Peyer's patch (tissue), 4 donors: ENCODE measurements at places on chromosomes 16 and 17.
A peak's percentile ranks its signal among the peaks of the same experiment; 100 is the strongest.

GRCh38 chr17:35129973-35130351 lies 8.5 kb downstream of the FNDC8 start:
- no peak for DNase-seq

DNA sequence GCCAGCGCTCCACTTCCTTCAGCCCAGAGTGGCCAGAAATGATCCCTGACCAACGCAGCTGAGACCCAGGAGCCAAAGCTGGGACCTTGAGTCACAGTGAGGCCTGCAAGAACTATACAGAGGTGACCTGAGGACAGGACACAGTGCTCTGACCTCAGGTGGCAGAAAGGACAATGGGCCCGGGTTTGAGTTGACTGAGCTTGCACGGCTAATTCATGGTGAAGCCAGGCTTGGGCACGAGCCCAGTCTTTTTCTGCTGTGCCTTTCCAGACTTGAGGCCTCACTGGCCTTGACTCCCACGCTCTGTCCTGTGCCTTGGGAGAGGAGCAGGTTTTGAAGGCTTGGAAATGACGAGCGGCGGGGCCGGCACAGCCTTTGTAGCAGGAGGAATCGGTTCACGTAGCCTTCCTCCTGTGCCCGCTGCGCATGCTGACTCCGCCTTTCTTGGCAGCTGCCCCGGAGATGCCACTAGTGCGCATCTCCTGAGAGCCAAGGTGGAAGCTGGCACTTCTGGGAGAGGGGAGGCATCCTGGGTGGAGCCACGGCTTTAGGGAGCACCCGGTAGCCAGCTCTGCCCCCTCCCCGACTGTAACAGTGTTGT lies 34.9 kb downstream of the NDEL1 start:
- DNase-seq = no peak

DNA sequence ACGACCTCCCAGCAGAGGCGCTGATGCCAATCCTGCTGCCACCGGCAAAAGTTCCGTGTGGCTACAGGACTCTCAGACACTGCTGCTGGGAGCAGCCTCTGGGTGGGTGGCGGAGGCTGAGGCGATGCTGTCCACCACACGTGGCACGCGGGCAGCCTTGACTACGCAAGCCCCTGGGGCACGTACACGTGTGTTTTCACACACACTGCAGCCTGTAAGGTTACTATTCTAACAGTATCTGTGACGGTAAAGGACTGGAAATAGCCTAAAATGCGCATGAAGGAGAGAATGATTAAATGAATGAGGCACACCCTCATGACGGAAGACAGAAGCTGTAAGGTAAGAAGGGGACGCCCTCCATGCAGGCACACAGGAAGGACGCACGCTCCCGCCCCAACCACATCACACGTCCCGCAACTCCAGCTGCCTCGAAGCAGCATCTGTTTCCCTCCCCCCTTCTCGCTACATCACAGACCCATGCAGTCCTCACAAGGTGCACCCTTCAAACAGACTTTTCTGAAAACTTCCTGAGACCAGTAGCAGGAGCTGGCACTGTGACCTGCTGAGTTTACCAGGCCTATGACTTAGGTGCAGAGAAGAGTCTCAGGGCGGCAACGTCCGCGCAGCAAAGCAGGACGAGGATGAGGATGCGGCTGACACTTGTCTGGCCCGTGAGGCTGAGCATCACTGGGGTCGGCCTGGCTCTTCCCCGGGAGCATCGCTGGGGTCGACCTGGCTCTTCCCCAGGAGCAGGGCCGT lies 28.7 kb upstream of the FASN start:
- DNase-seq = no peak

GRCh38 chr16:85535352-85536072 lies 77.6 kb upstream of the GSE1 start:
- peak; percentile 80 for DNase-seq

GRCh38 chr16:85473323-85473722 lies 139.8 kb upstream of the GSE1 start:
- no peak for DNase-seq

- DNase-seq = no peak
Observed at GRCh38 chr16:24174504-24174903, 81.6 kb upstream of the CACNG3 start.

- DNase-seq = peak; percentile 46
Observed at GRCh38 chr17:77316191-77316641, 175.4 kb downstream of the SEC14L1 start.

- no peak for DNase-seq
Observed at GRCh38 chr17:5770441-5771270, 186.3 kb upstream of the NLRP1 start.

DNA sequence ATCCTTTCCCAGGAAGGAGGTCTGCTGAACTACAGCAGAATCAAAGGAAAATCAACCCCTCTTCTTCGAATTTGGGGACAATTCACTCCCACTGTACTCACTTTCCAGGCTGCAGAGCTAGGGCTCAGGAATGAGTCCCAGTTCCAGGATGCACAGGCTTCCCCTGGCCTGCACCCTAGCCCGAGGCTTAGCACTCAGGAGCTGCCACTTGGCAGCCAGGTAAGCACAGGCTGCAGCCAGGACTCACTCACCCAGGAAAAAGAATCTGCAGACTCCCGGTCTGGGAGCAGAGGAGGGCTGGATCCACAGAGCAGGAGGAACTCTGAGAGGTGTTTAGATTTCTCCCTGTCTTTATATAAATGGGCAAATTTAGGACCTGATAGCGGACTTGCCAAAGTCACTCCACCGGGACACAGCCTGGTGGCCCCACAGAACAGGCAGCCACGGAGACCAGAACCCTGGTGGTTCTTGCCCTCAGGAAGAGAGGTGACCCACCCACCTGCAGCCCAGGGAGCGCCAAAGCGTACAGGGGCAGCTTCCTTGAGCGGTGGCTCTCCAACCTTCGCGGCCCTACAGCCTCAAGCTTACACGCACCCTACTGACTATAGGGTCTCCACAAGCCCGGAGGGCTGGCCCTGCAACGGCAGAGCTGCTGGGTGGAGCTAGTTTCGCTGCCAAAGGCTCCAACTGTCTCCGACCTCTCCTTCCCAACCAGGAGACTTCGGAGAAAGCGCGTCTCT lies 4.8 kb downstream of the CBLN1 start:
- DNase-seq = no peak

- no peak for DNase-seq
Observed at GRCh38 chr17:56020369-56020768, 132.9 kb upstream of the ANKFN1 start.

DNA sequence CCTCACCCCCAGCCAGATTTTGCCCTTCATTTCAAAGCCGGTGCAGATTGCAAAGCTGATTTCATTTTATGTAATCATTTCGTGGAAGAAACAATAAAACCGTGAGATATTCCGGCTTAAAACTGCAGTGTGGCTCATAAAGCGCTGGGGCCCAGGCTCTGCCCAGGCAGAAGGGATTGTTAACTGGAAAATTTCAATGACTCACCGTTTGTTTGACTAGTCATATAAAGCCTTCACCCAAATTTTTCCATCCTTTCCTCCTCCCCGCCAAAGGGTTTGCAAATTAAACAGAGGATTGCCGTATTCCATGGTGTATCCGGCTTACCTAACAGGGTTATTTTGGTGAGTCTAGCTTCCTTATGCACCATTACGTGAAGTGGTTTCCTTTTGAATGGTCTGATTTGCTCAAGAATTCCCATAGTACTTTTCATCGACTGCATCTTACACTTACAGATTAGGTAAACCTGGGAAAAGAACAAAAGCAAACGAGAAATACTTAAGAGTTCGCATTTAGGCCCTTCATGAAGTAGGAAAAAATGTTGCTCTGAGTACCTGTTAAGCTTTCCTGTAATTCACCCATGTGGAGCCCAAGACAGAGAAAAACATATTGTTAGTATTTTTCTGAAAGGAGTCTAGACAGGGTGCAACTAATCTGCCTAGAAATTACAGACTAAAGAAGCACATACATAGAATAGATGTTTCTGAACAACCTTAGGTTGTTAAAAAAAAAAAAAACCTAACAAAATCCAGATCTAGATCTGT lies 949 bp upstream of the GSPT1 start:
- DNase-seq = no peak

DNA sequence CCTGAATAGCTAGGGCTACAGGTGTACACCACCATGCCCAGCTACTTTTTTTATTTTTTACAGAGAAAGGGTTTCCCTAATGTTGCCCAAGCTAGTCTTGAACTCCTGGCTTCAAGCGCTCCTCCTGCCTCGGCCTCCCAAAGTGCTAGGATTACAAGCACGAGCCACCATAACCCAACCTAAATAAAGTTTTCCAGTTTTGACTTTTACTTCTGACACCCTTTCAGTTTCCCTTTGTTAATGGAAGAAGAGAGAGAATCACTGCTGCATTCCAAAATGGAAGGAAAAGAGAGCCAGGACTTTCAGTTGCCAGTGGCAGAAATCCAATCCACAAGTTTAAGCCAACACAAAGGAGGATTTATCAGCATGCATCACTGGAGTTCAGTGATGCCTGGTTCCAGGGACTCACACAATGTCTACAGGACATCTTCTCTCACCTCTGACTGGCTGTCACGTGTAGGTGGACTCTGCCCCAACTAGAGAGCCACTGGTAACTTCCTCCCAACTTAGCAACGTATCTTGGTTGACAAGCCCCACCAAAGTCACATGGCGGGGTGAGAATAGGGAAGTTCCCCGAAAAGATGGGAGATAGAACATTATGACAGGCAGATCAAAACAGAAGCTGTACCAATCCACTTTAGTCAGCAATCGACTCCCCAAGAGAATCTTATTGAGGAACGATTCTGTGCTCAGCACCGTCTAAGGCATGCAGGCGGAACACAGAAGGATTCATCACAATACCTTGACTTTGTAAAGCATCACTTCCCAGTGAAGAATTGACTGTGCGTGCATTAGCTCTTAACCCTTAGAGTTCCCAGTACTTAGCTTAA lies 46.5 kb downstream of the GAS7 start:
- DNase-seq = peak; percentile 58

GRCh38 chr17:45319239-45319703 lies 2.5 kb upstream of the MAP3K14 start:
- no peak for DNase-seq
